ENCODE measurements at places on chromosomes 1 and 21.

DNA sequence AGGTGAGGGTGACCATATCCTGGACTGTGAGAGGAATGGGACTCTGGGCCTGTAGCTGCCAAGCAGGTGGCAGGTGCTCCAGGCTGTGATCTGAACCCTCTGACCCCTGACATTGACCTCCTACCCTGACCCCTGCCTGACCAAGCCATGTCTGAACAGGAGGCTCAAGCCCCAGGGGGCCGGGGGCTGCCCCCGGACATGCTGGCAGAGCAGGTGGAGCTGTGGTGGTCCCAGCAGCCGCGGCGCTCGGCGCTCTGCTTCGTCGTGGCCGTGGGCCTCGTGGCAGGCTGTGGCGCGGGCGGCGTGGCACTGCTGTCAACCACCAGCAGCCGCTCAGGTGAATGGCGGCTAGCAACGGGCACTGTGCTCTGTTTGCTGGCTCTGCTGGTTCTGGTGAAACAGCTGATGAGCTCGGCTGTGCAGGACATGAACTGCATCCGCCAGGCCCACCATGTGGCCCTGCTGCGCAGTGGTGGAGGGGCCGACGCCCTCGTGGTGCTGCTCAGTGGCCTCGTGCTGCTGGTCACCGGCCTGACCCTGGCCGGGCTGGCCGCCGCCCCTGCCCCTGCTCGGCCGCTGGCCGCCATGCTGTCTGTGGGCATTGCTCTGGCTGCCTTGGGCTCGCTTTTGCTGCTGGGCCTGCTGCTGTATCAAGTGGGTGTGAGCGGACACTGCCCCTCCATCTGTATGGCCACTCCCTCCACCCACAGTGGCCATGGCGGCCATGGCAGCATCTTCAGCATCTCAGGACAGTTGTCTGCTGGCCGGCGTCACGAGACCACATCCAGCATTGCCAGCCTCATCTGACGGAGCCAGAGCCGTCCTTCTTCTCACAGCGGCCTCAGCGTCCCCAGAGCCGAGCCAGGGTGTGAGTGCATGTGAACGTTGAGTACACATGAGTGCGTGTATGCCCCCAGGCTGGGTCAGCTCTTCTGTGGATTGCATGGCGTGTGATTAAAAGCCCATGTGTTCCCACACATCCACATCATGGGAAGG, 3.1 kb downstream of the TMEM125 start:
- DNase-seq, result no peak

DNA sequence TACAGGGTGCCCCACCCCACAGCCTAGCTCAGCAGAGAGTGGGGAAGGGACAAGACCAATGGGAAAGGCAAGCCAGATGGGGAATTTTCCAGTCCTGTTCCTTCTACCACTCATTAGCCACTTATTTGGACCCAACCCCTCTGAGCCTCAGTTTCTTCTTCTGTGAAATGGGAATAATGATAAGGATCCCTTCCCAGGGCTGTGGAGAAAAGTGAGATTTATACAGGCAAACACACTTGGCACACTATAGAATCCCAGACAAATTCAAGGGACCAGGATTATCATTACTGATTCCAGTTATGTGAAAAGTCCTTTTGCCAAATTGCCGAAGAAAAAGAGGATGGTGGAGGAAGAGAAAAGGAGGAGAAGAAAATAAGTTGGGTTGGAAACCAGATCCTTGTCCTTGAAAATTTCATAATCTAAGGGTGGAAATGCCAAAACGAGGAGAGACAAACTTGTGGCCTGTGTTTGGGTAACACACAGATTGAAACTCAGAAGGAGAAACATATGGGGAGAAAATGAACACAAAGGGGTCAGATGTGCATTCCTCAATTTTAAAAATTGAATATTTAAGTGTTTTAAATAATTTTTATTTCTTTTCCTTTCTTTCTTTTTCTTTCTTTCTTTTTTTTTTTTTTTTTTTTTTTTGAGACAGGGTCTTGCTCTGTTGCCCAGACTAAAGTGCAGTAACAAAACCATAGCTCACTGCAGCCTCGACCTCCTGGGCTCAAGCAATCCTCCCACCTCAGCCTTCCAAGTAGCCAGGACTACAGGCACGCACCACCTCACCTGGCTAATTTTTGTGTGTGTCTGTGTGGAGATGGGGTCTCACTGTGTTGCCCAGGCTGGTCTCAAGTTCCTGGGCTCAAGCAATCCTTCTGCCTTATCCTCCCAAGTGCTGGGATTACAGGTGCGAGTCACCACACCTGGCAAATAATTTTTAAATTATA, 9.6 kb downstream of the CAPN2 start:
- DNase-seq, result no peak

DNA sequence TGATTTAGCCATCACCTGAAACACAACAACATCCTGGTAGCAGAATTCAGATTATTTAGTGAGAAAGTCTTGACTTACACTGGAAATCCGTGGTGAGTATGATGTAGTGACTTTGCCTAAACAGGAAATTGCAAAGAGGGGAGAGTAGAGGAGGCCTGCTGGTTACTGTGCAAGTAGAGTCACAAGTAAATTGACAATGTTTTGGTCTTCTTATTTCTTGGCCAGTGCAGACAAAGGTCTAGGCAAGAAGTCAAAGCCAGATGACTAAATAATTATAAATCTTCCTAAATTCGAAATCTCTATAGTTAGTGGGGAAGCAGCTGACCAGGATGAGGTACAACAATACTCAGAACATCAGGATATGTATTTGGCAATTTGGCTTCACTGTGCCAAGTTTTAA, 159.5 kb upstream of the KCTD3 start:
- no peak for DNase-seq

DNA sequence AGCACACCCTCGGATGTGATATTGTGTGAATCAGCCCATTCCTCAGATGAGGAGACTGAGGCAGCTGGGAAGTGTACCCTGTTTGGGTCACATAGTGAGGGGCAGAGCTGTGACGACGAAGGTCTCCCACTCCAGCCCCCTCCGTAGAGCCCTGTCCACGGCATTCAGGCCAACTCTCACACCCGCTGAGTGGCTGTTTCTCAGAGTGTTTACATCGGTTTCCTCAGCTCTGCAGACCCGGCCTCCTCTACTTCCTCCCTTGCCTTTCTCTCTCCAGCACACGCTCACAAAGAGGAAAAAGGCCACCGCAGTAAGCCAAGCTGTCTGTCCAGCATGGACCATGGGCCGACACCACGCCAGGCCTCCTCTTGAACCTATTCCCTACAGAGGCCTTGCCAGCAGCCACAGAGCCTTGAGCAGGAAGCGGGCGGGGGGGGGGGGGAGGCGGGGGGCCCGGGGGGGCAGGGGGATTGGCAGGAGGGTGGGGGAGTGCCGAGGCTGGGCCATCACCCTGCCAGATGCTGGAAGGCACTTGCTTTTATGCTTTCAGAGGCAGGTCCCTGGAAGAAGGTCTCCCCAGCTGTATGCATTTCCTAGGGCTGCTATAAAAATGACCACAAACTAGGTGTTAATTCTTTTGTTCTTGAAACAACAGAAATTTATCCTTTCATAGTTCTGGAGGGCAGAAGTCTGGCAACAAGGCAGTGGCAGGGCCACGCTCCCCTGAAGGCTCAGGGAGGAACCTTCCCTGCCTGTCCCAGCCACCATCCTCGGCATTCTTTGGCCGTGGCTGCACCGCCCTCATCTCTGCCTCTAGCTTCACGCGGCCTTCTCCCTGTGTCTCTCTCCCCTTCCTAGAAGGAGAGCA, 178.4 kb downstream of the PSMG1 start:
- peak; percentile 28 for DNase-seq

- DNase-seq, result no peak
Measured at GRCh38 chr1:46675549-46676314, 4.1 kb downstream of the TEX38 start.

GRCh38 chr1:150389650-150390049, 25.7 kb downstream of the RPRD2 start:
- no peak for DNase-seq

Data from cardiac fibroblast (primary cell).